ENCODE measurements at places on chromosomes 7 and 10. TPM values are rescaled to one million over a fixed set of nuclear protein-coding genes. Genes with fewer than 3 reads are reported as not detected.
A peak's percentile ranks its signal among the peaks of the same experiment; 100 is the strongest.

- peaks cover 6% of the 10 kb centered on the region for H3K4me1 ChIP-seq
- H3K36me3 ChIP-seq = no peaks in the 10 kb centered on the region
- H3K27me3 ChIP-seq = peaks cover 6% of the 10 kb centered on the region
- no peak overlapping the region for H3K27ac ChIP-seq
- no peak for DNase-seq
These were observed 133.9 kb downstream of the ANLN start for GRCh38 chr7:36523371-36524101.

GRCh38 chr7:151248346-151249033 is at the start of gene SMARCD3:
SMARCD3 (minus strand) TSS chr7:151248694; CDS start chr7:151248562, 132 bp downstream.
- peak within 1 kb of the TSS; percentile 80 for H3K27ac ChIP-seq
- H3K4me3 ChIP-seq = peak within 1 kb of the TSS; percentile 68
- DNase-seq = peak; percentile 85
- no peaks in the 10 kb centered on the region for H3K27me3 ChIP-seq
- peaks cover 75% of the 10 kb centered on the region for H3K4me1 ChIP-seq

DNA sequence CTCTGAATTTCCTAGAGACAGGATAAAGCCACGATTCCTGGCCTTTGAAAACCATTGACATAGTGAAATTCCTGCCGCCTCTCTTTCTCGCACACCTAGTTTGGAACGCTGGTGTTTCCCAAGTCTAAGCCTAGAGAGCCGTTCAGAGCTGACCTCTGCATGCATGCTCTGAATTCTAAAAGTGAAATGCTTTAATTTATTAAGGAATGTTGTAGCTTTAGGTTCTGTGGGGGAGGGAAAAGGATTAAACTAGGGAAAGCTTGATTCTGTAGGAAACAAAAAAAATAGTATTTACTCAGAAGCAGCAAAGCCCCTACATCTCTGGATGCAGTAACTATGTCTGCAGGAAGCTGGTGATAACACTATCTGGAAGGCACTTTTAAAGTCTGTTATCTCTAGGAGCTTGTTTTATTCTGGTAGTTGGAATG is 27.3 kb downstream of the PFKP start:
- no peak overlapping the region for H3K4me3 ChIP-seq
- H3K4me1 ChIP-seq = peaks cover 42% of the 10 kb centered on the region
- H3K36me3 ChIP-seq = peaks cover 3% of the 10 kb centered on the region
- H3K27ac ChIP-seq = peak overlapping the region; percentile 97
- H3K27me3 ChIP-seq = no peaks in the 10 kb centered on the region

- H3K27me3 ChIP-seq = no peaks in the 10 kb centered on the region
- no peaks in the 10 kb centered on the region for H3K36me3 ChIP-seq
- DNase-seq = peak; percentile 4
- H3K4me1 ChIP-seq = no peaks in the 10 kb centered on the region
- no peak overlapping the region for H3K27ac ChIP-seq
- no peak overlapping the region for H3K4me3 ChIP-seq
These were observed 99.8 kb downstream of the EPDR1 start for GRCh38 chr7:38020121-38020785.

- no peak overlapping the region for H3K4me3 ChIP-seq
- H3K4me1 ChIP-seq = peaks cover 75% of the 10 kb centered on the region
- no peaks in the 10 kb centered on the region for H3K36me3 ChIP-seq
- DNase-seq = peak; percentile 85
These were observed 90.1 kb downstream of the PIP4K2A start for GRCh38 chr10:22624287-22624738.

GRCh38 chr7:149469806-149470205 is 8.9 kb upstream of the ZNF777 start:
- H3K36me3 ChIP-seq = peaks cover 10% of the 10 kb centered on the region
- H3K4me1 ChIP-seq = no peaks in the 10 kb centered on the region
- no peak overlapping the region for H3K27ac ChIP-seq
- DNase-seq = no peak

DNA sequence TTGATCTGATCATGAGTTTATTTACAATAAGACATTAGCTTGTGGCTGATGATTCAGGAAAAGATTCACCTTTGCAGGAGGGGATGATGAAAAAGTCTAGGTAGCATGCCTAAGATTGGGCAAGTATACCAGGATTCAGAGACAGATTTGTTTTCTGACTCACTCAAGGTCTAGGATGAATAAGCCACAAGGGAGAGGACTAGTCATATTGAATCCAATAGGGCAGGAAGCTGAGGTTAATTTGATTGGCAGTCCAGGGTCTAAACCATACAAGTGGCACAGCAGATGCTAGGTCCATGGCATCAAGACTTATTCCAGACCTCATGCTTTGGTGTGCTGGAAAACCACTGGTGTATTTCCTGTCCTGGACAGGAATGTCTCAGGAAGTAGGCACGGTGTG is 1133.4 kb downstream of the XPNPEP1 start:
- no peaks in the 10 kb centered on the region for H3K27me3 ChIP-seq
- H3K4me1 ChIP-seq = no peaks in the 10 kb centered on the region
- DNase-seq = peak; percentile 22
- no peaks in the 10 kb centered on the region for H3K36me3 ChIP-seq

- no peaks in the 10 kb centered on the region for H3K4me1 ChIP-seq
- DNase-seq = no peak
- no peak overlapping the region for H3K27ac ChIP-seq
These were observed 164.4 kb downstream of the RGS10 start for GRCh38 chr10:119377958-119378736.

GRCh38 chr7:149854611-149855360 is 16.6 kb downstream of the ZNF862 start:
- no peaks in the 10 kb centered on the region for H3K36me3 ChIP-seq
- H3K4me3 ChIP-seq = no peak overlapping the region
- H3K27ac ChIP-seq = peak overlapping the region; percentile 70
- H3K4me1 ChIP-seq = peaks cover 21% of the 10 kb centered on the region
- H3K27me3 ChIP-seq = no peaks in the 10 kb centered on the region

DNA sequence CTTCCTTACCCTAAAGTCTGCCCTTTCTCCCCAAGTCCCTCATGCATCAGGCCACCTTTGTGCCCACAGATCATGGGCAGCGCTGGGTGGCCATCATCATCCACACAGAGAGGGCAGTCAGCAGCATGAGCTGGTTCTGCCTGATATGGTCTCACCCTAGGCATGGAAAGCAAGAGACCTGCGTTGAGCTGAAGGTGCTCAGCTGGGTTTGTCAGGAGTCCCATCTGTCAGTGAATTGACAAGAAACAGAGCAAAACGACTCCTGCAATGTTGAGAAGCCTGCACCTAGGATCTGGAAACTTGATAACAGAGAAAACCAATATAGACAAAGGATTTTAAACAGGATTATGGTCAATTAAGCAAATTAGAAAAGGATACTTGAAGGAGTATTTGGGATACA is 242.7 kb upstream of the PRSS1 start:
- H3K4me1 ChIP-seq = no peaks in the 10 kb centered on the region
- H3K27me3 ChIP-seq = peaks cover 21% of the 10 kb centered on the region
- no peak for DNase-seq
- H3K36me3 ChIP-seq = no peaks in the 10 kb centered on the region
- no peak overlapping the region for H3K27ac ChIP-seq
- no peak overlapping the region for H3K4me3 ChIP-seq

DNA sequence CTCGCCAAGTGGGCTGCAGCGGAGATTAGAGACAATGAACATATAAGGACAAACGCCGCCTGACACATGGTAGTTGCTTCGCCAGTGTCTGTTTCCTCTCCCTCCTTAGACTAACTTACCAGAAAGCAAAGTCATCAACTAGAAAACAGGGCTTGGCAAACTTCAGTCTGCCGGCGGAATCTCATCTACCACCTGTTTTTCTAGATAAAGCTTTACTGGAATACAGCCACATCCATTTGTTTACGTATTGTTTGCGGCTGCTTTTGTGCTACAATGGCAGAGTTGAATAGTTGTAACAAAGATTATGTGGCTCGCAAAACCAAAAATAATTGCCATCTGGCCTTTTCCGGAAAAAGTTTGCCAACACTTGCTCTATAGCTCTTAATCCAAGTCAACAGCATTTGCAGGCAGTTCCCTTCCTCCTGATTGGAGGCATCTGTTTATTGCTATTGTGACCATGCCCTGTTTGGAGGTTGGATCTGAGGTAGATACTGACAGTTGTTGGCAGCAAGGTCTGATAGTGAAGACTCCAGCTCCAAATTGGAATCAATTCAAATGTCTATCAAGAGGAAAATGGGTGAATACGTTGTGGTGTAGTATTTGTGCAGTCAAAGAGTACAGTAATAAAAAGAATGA is 260.6 kb downstream of the POU6F2 start:
- no peaks in the 10 kb centered on the region for H3K4me1 ChIP-seq
- peaks cover 51% of the 10 kb centered on the region for H3K27me3 ChIP-seq
- no peak for DNase-seq
- no peak overlapping the region for H3K4me3 ChIP-seq

GRCh38 chr7:42237811-42238541 is 967 bp upstream of the GLI3 start:
- peak overlapping the region; percentile 88 for H3K27ac ChIP-seq
- no peaks in the 10 kb centered on the region for H3K27me3 ChIP-seq
- H3K36me3 ChIP-seq = no peaks in the 10 kb centered on the region
- peak overlapping the region; percentile 89 for H3K4me3 ChIP-seq
- DNase-seq = peak; percentile 82

DNA sequence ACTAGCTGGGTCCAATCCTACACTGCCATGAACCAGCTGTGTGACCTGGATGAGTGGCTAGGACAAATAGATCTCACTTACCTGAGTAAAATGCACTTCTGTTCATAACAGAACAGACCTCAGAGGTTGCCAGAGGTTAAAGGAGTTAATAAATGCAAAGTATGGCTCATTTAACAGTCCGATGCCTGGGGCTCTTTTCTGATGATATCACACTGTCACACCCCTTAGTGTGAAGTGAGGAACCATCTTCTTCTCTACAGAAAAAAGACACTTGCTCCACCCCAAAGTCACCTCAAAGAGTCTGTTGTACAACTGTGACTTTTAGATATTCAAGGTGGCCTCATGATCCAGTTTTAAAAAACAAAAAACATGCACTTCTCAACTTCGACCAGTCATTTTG is 21.5 kb upstream of the TARP start:
- no peaks in the 10 kb centered on the region for H3K27me3 ChIP-seq
- H3K36me3 ChIP-seq = no peaks in the 10 kb centered on the region
- H3K4me1 ChIP-seq = no peaks in the 10 kb centered on the region

DNA sequence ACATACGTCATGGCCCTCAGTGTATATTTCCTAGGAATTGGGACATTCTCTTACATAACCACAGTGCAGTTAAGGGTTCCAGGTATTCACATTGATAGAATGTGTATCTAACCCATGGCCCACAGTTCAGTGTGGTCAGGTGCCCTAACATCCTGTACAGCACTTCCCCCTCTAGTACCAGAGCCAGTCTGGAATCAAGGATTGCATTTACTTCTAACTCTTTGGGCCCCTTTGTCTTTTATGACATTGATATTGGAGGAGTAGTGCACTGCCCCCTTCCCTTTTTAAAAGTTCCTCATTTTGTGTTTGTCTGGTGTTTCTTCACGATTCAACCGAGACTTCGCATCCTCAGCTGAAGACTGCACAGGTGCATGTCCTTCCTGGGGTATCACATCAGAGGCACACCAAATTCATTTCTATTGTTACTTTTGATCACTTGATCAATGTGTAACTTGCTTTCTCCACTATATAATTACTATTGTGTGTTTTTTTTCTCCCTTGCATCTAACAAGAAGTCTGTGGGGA is 22.4 kb upstream of the NPFFR1 start:
- no peaks in the 10 kb centered on the region for H3K4me1 ChIP-seq
- DNase-seq = no peak
- H3K4me3 ChIP-seq = no peak overlapping the region

GRCh38 chr7:45035893-45036292 is 35.9 kb downstream of the CCM2 start:
- no peaks in the 10 kb centered on the region for H3K27me3 ChIP-seq
- H3K4me1 ChIP-seq = no peaks in the 10 kb centered on the region
- no peak for DNase-seq
- no peak overlapping the region for H3K4me3 ChIP-seq
- peaks cover 8% of the 10 kb centered on the region for H3K36me3 ChIP-seq

GRCh38 chr10:101897633-101898032 is 54.0 kb upstream of the KCNIP2 start:
- H3K4me3 ChIP-seq = no peak overlapping the region
- peaks cover 3% of the 10 kb centered on the region for H3K4me1 ChIP-seq
- H3K36me3 ChIP-seq = no peaks in the 10 kb centered on the region
- DNase-seq = no peak
- no peak overlapping the region for H3K27ac ChIP-seq
- H3K27me3 ChIP-seq = no peaks in the 10 kb centered on the region

DNA sequence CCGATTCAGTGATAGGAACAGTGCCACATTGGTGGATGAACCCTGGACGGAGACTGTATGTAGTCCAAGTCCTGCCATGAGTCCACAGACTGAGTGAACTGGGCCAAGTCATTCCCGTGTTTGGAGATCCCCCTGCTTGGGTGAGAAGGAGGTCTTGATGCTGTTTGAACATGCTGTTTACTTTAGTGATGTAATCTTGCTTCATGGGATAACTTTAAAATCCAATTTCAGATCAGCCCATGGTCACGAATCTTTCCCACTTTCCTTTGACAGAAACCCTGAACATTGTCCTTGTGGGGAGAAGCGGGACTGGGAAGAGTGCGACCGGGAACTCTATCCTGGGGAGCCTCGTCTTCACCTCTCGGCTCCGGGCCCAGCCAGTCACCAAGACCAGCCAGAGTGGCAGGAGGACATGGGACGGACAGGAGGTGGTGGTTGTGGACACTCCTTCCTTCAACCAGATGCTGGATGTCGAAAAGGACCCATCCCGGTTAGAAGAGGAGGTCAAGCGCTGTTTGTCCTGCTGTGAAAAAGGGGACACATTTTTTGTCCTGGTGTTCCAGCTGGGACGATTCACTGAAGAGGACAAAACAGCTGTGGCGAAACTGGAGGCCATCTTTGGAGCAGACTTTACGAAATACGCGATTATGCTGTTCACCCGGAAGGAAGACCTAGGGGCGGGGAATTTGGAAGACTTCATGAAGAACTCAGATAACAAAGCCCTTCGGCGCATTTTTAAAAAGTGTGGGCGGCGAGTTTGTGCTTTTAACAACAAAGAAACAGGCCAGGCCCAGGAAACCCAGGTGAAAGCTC is 26.6 kb downstream of the GIMAP8 start:
- no peaks in the 10 kb centered on the region for H3K4me1 ChIP-seq
- no peaks in the 10 kb centered on the region for H3K36me3 ChIP-seq
- no peak overlapping the region for H3K27ac ChIP-seq
- DNase-seq = no peak

- no peak overlapping the region for H3K27ac ChIP-seq
- H3K36me3 ChIP-seq = no peaks in the 10 kb centered on the region
- DNase-seq = no peak
- no peak overlapping the region for H3K4me3 ChIP-seq
- H3K4me1 ChIP-seq = no peaks in the 10 kb centered on the region
These were observed 53.1 kb upstream of the ZNF273 start for GRCh38 chr7:64849924-64850499.

- no peak overlapping the region for H3K27ac ChIP-seq
- no peaks in the 10 kb centered on the region for H3K36me3 ChIP-seq
- DNase-seq = no peak
- peaks cover 13% of the 10 kb centered on the region for H3K4me1 ChIP-seq
- H3K27me3 ChIP-seq = peaks cover 33% of the 10 kb centered on the region
- no peak overlapping the region for H3K4me3 ChIP-seq
These were observed 17.1 kb downstream of the KCNK18 start for GRCh38 chr10:117214401-117214800.

RNLS gene
- 8.1 TPM for total RNA-seq

PRKCQ gene
- not detected for total RNA-seq

HERC4 gene
- 48.5 TPM for total RNA-seq

CCSER2 gene
- total RNA-seq = 44.1 TPM

HTR5A gene
- total RNA-seq = not detected

NODAL gene
- total RNA-seq = not detected

FKBP9 gene
- 28.6 TPM for total RNA-seq

OPN4 gene
- not detected for total RNA-seq

ALOX5 gene
- not detected for total RNA-seq
